NCI-H524 (cell line): ENCODE measurements at places on chromosomes 4 and X.

GRCh38 chr4:184641022-184641421, 8.2 kb downstream of the CASP3 start:
- no peak for DNase-seq

DNA sequence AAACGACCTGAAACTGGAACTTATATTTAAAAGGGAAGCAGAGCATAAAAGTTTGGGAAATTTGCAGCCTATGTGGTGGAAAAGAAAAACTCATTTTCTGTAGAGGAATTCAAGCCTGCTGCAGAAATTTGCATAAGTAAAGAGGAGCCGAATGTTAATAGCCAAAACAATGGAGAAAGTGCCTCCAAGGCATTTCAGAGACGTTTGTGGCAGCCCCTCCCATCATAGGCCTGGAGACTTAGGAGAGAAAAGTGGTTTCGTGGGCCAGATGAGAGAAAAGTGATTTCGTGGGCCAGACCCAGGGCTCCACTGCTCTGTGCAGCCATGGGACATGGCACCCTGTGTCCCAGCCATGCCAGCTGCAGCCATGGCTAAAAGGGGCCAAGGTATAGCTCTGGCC, 361.9 kb downstream of the PCDH19 start:
- no peak for DNase-seq

GRCh38 chr4:1590244-1590643, 93.9 kb downstream of the FAM53A start:
- no peak for DNase-seq

GRCh38 chr4:153181293-153181692, 22.9 kb upstream of the TRIM2 start:
- no peak for DNase-seq

DNA sequence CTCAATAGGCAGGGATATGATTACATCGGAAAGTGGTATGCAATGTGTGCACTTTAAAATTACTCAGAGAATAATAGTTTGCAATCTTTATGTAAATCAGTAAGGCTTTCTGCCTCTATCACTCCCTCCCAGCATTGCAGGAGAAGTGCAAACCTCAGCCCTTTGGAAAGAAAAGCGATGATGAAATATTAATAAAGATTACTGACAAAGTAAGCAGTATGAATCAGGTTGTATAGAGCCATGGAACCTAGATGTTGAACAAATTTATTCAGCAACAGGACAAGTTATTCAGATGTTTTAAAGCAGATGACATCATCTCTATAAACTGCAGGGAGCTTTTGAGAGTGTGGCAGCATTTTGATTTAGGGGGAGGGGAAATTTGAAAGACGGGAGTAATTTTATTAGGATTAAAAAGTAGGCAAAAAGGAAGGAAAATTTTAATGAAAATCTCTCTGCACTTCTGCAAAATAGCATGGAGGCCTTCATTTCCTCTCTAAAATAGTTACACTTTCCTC, 631.7 kb upstream of the GRIA3 start:
- no peak for DNase-seq

DNA sequence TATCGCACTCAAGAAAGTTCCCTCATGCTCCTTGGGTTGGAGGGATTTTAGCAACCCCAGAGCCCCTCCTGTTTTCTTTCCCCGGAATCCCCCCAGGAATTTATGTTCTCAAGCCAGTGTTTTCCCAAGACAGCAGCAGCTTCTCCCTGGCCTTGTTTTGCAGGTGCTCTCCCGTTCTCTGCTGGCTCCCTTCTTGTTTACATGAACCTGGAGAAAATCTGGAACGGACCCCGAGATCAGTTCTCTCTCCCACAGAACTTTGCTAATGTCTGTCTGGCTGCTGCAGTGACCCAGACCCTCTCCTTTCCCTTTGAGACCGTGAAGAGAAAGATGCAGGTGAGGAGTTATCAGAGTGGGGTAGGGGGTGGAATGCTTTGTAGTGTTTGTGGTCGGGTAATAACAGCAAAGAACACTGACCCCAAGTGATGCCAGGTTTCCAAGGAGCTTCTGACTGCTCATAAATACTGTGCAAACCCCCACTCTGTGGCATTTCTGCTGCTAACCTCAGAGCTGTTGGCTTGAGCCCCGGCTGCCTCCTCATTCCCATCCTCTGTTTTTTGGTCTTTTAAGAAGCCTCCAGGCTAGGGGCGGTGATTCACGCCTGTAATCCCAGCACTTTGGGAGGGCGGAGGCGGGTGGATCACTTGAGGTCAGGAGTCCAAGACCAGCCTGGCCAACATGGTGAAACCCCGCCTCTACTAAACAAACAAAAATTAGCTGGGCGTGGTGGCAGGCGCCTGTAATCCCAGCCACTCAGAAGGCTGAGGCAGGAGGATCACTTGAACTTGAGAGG, 11.1 kb downstream of the SLC25A43 start:
- no peak for DNase-seq
